ENCODE measurements at places on chromosomes 7 and 10. TPM values are rescaled to one million over a fixed set of nuclear protein-coding genes. Genes with fewer than 3 reads are reported as not detected.

DNA sequence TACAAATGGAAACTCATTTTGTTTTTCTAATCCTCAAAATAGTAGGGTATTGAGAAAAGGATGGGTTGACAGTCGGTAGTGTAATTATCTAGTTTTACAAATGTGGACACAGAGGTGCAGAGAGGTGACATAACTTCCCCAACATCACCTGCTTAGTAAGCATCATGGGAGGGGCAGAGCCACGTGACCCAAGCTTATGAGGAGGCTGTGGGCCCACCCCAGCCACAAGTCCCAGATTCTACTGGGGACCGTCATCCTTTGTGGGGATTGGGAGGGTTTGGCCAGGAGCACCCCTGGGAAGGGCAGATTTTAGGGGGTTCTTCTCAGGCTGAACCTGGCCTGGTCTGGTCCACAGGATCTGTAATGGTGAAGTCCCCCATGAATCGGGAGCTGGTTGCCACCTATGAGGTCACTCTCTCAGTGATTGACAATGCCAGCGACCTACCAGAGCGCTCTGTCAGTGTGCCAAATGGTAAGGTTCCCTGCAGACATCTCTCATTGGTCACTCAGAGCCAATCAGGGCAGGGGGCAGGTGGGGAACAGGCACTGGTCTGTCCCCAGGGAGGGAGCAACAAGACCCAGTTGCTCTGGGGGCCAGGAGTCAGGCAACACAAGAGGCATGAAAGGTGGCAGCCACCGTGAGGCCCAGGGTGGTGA is 23.6 kb upstream of the VSIR start:
- H3K4me1 ChIP-seq, result peaks cover 13% of the 10 kb centered on the region
- no peaks in the 10 kb centered on the region for H3K36me3 ChIP-seq
- no peak overlapping the region for H3K4me3 ChIP-seq
- H3K27ac ChIP-seq, result peak overlapping the region; percentile 78
- H3K27me3 ChIP-seq, result no peaks in the 10 kb centered on the region

- no peak for DNase-seq
- no peak overlapping the region for H3K27ac ChIP-seq
- H3K27me3 ChIP-seq, result peaks cover 4% of the 10 kb centered on the region
- H3K4me1 ChIP-seq, result no peaks in the 10 kb centered on the region
These were observed 583.6 kb downstream of the TCERG1L start for GRCh38 chr10:130727766-130728490.

DNA sequence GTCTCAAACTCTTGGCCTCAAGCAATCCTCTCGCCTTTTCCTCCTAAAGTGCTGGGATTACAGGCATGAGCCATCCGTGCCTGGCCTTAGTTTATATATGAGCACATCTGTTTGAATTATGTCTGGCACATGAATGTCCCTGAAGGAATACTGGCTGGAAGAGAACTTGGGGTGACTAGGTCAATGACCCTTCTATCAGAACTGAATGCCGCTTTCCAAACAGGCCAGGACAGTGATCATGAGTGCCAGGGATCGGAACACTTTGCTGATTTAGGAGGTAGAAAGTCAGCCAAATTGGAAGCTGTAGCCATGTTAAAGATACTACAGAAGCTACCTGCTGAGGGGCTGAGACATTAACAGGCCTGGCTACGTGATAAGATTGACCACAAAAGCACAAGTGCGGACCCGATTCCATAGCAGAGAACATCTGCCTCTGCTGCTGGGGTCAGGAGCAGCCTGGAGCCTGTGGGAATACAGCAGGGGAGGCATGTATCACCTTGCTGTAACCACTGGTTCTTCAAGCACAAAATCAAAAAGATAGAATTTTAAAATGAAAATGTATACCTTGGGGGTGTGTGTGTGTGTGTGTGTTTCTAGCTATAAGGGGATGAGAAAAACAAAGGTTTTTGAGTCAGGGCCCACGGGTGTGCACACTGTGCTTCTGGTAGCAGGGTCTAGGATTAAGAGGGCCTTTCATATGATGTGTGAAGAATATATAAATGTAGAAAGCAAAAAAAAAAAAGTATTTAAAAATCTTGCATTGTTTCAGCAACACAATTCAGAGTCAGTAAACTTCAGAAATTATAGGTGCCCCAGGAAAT is 293.7 kb downstream of the BBS9 start:
- H3K36me3 ChIP-seq, result no peaks in the 10 kb centered on the region
- no peaks in the 10 kb centered on the region for H3K27me3 ChIP-seq
- H3K27ac ChIP-seq, result no peak overlapping the region
- DNase-seq, result no peak
- H3K4me3 ChIP-seq, result no peak overlapping the region

DNA sequence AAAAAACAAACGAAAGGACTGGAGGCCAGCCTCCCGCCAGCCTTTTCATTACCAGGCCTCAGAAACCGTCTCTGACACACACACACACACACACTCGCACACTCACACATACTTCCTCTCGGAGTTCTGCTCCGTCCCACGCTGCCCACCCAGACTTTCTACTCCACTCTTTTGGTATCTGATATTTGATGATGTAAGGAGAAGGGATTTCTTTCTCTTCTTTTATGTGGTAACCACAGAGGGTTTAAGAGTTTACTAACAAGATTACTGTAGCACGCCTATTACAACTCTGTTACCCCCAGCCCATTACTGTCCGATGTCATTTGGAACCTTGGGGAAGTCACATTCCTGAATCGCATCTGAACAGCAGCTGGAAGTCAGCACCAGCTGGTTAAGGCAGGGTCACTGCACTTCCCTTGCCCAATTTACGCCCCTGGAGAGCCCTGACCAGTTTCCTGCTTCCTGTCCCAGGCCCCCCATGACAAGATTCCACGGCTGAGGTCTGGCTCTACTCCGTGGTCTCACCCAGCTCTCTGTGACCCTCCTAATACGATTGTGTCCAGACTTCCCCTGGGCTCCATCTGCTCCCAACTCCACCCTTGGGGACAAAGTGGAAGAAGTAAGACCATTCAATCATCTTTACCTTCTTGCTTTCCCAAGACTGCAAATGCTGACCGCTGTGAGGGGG is 1.1 kb downstream of the DENND2A start:
- no peaks in the 10 kb centered on the region for H3K36me3 ChIP-seq
- peak overlapping the region; percentile 80 for H3K4me3 ChIP-seq
- peaks cover 9% of the 10 kb centered on the region for H3K4me1 ChIP-seq
- peak; percentile 21 for DNase-seq

DNA sequence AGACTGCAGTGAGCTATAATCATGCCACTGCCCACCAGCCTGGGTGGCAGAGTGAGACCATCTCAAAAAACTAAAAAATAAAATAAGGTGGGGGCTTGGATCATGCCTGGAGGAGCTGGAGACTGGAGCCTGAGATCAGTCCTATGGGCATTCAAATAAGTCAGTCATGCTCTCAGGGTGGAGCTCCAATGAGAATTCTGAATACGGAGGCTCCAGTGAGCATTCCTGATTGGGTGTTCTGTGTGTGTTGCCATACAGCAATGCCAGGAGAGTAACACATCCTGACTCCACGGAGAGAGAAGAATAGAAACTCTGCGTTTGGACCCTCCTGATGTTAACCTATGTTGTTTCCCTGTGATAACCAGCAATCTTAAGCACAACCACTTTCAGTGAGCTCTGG is 16.0 kb downstream of the UBE2D4 start:
- H3K4me3 ChIP-seq, result no peak overlapping the region
- no peaks in the 10 kb centered on the region for H3K27me3 ChIP-seq
- H3K4me1 ChIP-seq, result no peaks in the 10 kb centered on the region
- no peak overlapping the region for H3K27ac ChIP-seq

OR2A12 gene
- not detected for total RNA-seq

ANKRD26 gene
- total RNA-seq, result 10.3 TPM

GRCh38 chr7:5270788-5271187 is 12.0 kb upstream of the SLC29A4 start:
- H3K36me3 ChIP-seq, result no peaks in the 10 kb centered on the region
- no peak for DNase-seq
- H3K4me3 ChIP-seq, result no peak overlapping the region
- no peaks in the 10 kb centered on the region for H3K4me1 ChIP-seq
- H3K27me3 ChIP-seq, result no peaks in the 10 kb centered on the region
- no peak overlapping the region for H3K27ac ChIP-seq

INMT gene
- total RNA-seq, result not detected

H2BK1 gene
- not detected for total RNA-seq

- H3K4me3 ChIP-seq, result no peak overlapping the region
- H3K27ac ChIP-seq, result no peak overlapping the region
- H3K27me3 ChIP-seq, result no peaks in the 10 kb centered on the region
- H3K4me1 ChIP-seq, result peaks cover 3% of the 10 kb centered on the region
- H3K36me3 ChIP-seq, result peaks cover 6% of the 10 kb centered on the region
- no peak for DNase-seq
These were observed 57.0 kb upstream of the GLCCI1 start for GRCh38 chr7:7911369-7912123.

CDNF gene
- 1.6 TPM for total RNA-seq
